Stimulated activated CD8-positive, alpha-beta memory T cell treated with anti-CD3 and anti-CD28 coated beads, Interleukin-7, amount 100 ng/mL, for 1 hour (primary cell): ENCODE measurements at places on chromosomes 2 and 18.

DNA sequence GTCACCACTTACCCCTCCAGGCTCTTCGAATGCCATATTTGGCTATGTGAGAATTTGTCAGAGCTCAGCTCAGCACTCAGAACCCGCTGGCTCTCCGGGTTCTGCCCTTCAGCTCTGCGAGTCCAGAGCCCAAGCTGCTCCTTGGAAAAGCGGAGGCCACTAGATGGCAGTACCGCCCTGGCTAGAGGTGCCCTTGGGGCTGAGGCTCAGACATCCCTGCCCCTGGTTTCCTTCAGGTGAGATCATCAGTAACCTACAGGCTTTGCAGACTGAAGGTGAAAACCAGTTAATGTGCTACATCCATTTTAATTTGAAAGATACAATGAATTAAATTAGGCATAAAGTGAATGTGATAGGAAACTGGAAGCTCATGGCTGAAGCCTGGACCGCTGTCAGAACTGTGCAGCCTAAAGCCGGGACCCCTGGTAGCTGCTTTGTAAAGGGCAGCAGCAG is 285.6 kb downstream of the AGAP1 start:
- no peak for DNase-seq

DNA sequence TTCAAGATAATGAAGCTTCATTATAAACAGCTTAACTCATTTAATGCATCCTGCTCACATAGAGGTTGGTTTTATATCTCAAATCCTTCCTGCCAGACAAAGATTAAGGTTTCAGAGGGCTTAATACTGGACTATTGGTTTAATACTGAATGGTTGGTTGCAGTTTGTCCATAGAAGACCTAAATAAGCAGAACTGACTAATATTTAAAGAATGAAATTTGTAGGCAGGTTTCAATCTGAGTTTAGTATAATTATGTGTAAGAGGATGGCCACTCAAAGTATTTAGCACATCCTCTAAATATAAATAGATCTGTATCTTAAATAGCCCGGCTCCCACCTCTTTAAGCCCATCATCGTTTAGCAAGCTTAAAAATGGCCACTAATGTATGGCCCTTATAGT is 92.5 kb downstream of the EPB41L5 start:
- no peak for DNase-seq

GRCh38 chr2:230068651-230069055 is at the start of gene SLC16A14:
SLC16A14 (minus strand) TSS chr2:230068924; CDS start chr2:230059352, 9,572 bp downstream.
- no peak for DNase-seq

GRCh38 chr18:63894106-63894772 is 6.7 kb downstream of the SERPINB2 start:
- DNase-seq, result no peak

GRCh38 chr2:122670897-122671296 is 915.4 kb downstream of the TSN start:
- no peak for DNase-seq
